ENCODE measurements at places on chromosomes 7 and 10.

- no peak for DNase-seq
These were observed 95.1 kb downstream of the ITGA8 start for GRCh38 chr10:15624401-15625196.

- DNase-seq: no peak
These were observed 72.3 kb upstream of the LEP start for GRCh38 chr7:128168667-128169210.

GRCh38 chr10:88227342-88228018 is 355.6 kb downstream of the RNLS start:
- no peak for DNase-seq

DNA sequence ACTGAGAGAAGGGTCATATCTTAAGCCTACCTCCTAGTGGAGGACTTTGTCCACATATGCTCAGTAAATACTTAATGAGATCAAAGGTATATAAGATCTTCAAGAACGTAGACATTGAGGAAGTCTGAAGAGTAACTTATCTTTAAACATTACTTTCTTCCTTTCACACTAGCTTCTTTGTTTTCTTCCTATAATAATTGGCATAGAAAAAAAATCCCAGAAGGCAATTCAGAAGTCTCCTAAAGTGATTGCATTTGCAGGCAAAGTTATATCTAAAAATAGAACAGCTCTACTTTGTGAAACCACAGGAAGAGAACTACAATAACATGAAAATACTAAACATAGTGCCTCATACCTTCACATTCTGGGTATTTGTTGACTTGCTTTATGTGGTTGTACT is 150.4 kb downstream of the PPP1R3A start:
- DNase-seq: no peak
